ENCODE measurements at places on chromosomes 13 and 19.
A peak's percentile ranks its signal among the peaks of the same experiment; 100 is the strongest.

GRCh38 chr13:84864341-84864740 is 934.9 kb downstream of the SLITRK6 start:
- DNase-seq, result no peak

DNA sequence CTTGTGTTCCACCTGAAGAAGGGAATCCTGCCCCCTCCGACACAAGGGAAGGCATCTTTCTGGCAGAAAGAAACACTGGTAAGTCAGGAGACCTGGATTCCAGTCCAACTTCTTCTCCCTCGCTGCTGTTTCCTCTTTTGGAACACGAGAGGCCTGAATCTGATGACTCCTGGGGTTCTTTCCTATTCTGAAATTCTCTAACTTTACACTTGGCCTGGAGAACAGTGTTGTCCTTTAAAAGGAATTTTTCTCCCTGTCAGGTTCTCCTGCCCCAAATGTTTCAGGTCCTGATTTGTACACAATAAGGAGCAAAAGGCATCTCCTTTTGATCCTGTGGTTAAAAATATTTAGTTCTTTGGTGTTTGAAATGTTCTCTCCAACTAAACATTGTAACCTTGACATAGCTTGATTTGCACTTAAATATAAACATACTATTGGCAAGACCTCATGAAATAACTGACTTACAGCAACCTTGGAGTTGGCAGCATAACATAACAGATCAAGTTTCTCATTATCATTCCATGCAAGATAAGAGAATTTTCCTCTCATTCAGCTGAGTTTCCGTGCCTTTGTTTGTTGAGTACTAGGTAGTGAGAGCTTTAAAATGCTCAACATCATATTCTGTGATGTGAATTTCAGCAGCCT is 244.8 kb downstream of the COG6 start:
- DNase-seq, result no peak

GRCh38 chr19:305240-306150 is 14.3 kb upstream of the PLPP2 start:
- DNase-seq, result no peak

DNA sequence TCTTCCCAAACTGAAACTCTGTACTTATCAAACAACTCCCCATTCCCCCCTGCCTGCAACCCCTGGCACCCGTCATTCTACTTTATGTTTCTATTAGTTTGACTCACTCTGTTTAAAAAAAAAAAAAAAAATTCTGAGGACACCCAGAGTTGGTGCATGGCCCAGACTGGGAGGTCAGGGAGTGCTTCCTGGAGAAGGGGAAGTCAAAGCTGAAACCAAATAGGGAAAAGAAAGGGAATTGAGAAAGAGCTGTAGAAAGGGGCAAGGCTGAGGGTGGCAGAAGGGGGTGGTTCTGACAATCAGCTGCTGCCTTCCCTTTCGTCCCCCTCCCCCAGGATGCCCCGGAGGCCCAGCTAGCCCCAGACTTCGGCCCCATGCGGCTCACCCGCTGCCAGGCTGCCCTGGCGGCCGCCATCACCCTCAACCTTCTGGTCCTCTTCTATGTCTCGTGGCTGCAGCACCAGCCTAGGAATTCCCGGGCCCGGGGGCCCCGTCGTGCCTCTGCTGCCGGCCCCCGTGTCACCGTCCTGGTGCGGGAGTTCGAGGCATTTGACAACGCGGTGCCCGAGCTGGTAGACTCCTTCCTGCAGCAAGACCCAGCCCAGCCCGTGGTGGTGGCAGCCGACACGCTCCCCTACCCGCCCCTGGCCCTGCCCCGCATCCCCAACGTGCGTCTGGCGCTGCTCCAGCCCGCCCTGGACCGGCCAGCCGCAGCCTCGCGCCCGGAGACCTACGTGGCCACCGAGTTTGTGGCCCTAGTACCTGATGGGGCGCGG is 9.0 kb upstream of the STRN4 start:
- peak; percentile 44 for DNase-seq
